ENCODE measurements at places on chromosomes 2 and 18.
A peak's percentile ranks its signal among the peaks of the same experiment; 100 is the strongest.

GRCh38 chr2:3491306-3491705 lies 28.0 kb downstream of the ADI1 start:
- DNase-seq, result no peak

DNA sequence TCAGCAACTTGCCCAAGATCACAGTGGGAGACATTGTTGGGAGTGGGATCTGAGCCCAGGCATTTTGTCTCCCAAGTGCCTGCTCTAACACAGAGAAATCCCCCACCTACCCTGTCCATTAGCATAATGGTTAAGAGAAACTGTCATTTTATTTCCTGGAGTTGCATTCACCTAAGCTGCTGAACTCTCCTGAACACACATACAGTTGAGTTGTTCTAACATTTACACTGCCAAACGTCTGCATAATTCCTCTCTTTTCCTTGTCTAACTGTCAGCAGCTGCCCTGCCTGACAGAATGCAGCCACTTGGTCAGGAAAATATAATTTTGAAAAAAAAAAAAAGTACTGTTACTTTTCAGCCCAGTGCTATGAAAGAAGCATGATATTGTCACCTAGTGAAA lies 396.3 kb upstream of the PIK3C3 start:
- no peak for DNase-seq

DNA sequence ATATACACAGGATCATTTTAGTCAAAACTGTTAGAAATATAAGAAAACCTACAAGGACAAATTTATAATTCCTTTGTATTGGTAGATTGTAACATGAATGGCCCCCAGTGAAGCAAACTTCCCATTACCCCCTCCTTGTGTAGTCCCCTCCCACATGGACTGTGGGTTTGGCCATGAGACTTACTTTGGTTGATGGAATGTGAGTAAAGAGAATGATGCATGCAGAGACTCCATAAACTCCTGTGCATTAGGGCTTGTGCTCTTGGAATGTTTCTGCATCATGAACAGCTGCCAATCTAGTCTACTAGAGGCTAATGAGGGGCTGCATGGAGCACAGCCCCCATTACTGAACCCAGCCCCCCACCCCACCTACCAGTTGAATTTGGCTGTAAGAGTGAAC lies 8.3 kb upstream of the TGFA start:
- DNase-seq, result no peak

- no peak for DNase-seq
Observed at GRCh38 chr2:106183101-106183696, 10.9 kb downstream of the UXS1 start.

- DNase-seq, result no peak
Observed at GRCh38 chr2:127486247-127487058, 39.8 kb downstream of the IWS1 start.

DNA sequence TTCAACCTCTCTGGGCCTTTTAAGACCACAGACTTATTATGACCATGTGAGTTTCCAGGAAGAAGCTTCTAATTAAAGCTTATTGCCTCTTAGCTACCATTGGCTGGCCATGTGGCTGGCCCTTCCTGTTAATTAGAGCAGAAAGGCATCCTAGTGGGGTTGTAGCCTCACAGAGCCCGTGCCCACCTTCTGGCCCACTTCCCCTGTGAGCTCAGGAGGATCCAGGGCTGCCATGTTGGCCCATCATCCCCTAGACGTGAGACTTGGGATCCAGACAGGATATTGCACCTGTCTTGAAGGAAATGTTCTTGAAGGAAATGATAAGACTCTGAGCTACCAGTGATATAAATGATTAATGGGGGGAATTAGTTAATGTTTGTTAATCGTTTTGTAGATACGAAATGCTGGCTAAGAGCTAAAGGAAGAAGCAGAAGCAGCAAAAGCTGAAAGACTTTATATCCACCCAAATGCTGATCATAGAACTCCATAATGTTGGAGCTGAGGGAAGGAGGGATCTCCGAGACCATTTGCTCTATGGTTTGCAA lies 255.4 kb downstream of the CLIP4 start:
- DNase-seq, result no peak

DNA sequence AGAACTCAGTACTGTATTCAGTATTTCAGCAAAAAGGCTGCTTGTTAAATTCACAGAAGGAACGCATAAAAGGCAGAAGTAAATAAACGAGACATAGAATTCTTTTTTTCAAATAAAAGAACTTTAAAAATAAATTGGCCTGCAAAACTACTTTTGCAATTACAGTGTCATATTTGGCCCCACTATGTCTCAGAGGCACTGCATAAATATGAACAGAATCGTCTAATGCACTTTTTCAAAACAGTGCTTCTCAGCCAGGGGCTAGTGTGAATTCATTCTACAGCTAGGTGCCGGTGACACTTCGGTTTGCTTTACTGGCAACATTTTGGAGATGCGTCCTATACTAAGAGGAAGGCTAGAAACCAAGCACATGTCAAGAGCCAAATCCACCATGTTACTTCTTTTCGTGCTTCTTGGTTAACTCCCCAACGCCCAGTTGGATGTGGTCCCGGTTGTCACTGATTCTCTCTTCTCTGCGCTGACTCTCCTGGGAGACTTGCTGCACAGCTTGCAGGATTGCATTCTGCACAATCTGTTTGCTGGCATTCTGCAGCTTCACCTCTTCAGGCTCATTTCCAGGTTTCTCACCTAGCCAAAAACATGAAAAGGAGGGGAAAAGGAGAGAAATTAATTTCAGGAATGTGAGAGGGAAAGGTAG lies 51.8 kb downstream of the AKAIN1 start:
- DNase-seq, result no peak

GRCh38 chr2:113203901-113204519 lies 30.2 kb downstream of the PSD4 start:
- DNase-seq, result peak; percentile 32

- DNase-seq, result no peak
Observed at GRCh38 chr2:100460904-100461530, 9.3 kb upstream of the NMS start.

DNA sequence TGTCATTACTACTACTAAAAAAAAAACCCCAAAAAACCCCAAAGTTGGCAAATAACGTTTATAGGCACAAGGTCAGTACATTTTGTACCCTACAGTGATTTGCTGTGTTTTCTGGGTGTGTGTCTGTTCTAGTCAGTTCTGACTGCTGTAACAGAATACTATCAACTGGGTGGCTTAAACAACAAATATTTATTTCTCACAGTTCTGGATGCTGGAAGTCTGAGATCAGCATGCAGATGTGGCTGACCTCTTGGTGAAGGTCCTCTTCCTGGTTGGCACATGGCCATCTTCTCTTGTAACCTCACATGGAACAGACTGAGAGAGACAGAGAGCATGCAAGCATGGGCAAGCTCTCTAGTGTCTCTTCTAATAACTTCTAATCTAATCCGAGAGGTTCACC lies 103.1 kb downstream of the CERS6 start:
- DNase-seq, result no peak

GRCh38 chr2:133838642-133839365 lies 270.5 kb upstream of the NCKAP5 start:
- no peak for DNase-seq

GRCh38 chr2:34738691-34739090 lies 1139.6 kb upstream of the FAM98A start:
- DNase-seq, result no peak

- DNase-seq, result no peak
Observed at GRCh38 chr2:227153758-227154486, 10.1 kb downstream of the COL4A4 start.

GRCh38 chr2:1283871-1284270 lies 129.4 kb upstream of the TPO start:
- DNase-seq, result no peak

GRCh38 chr2:111222204-111222866 lies 101.6 kb downstream of the BCL2L11 start:
- DNase-seq, result no peak

DNA sequence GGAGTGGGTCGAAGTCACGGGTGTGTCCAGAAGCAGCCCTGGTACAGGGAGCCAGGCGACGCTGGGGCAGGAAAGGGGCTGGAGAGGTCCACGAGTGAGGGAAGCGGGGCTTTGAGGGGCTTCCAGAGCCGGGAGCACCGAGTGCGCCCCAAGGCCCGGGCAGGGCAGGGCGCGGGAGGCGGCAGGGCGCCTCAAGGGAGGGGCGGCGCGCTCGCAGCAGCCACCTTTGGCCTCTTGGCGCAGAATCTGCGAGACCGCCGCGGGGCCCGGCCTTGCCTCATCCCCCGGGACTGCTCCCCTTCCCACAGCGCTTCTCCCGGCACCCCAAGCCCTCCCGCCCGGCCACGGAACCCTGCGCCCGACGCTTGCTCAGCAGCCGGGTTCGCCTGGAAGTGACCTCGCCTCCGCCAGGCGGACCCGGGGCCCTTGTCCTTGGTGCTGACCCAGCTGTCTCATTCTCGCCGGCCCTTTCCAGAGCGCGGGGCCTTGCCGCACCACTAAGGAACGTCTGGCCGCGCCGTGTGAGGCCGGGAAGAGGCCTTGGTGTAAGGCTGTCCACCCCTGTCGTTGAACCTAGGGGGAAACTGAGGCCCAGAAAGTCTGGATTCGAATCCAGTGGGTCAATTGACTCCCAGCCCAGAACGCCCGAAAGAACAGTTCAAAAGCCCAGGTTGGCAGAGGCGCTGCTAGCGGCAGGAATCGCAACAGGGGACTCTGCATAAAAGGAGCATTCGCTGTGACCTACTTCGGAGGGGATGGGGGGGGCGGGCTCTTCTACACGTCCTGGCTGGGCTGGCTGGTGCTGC lies 584 bp upstream of the DNER start:
- DNase-seq, result peak; percentile 28

- no peak for DNase-seq
Observed at GRCh38 chr2:157920736-157921135, 44.6 kb upstream of the ACVR1 start.

DNA sequence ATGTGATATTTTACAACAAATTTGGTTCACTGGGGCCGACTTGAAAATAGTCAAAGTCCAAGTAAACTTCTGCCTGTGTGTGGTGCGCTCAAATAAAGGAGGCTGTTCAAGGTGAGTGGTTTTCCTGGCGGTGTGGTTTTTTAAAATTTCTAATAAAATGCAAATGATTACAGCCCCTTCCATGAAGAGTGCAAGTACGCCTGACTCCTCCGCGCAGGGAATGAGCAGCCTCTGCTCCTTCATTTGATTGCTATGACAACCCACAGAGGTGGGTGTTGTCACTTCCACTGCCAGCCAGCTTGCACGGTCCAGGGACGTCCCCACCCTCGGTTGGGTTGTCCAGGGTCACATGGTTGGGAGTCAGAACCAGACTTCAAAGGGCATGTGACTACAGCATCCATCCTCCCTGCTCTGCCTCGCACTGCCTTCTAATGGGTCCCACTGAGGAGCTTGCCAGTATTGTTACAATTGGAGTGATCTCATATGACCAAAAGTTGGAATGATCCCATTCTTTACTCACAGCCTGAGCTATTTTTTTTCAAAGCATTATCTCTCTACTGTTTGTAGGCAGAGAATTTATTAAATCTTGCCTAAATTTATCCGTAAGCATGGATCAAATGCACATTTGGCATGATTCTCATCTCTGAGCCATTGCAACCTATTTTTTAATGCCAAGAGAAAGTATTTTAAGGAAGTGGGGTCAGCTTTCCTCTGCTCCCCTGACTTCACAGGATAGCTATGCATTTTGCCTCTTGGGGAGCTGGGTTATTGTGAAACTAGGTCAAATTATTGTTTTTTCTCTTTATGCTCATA lies 121.3 kb downstream of the AGAP1 start:
- peak; percentile 50 for DNase-seq

DNA sequence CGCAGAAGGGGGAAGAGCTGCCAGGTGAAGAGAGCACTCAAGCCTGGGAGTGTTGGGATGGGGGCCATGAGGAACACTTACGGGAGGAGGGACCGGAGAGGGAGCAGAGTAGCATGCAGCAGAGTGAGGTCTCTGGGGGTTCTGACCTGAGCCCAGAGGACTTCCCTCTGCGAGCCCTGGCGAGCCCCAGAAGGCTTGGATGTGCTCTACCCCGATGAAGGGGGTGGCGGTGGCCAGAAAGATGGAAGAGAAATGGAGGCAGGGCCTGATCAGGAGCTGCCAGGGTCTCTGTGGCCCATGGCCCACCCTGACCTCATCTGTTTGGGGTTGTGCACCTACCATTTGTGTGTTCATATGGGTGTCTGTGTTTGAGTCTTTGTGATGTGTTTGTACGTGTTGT lies 42.0 kb downstream of the CROCC2 start:
- no peak for DNase-seq

DNA sequence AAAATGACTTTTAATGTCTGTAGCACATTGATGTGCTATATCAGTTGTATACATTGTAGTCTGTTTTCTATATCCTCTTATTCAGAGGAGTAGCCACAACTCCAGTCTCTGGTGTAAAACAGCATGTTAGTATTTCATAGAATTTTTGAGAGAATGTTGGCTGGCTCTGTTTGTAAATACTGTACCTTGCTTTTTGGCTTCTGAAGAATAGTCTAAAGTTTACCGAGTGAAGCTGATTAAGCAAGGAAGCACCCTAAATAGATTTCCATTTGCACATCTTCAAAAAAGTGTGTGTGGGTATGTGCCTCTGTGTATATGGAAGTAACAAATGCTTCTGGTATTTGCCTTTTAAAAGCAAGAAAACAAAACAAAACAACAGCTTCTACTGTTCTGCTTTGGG lies 50.5 kb downstream of the MAP4K4 start:
- DNase-seq, result no peak

GRCh38 chr18:40904295-40904694 lies 1050.7 kb upstream of the PIK3C3 start:
- DNase-seq, result no peak

DNA sequence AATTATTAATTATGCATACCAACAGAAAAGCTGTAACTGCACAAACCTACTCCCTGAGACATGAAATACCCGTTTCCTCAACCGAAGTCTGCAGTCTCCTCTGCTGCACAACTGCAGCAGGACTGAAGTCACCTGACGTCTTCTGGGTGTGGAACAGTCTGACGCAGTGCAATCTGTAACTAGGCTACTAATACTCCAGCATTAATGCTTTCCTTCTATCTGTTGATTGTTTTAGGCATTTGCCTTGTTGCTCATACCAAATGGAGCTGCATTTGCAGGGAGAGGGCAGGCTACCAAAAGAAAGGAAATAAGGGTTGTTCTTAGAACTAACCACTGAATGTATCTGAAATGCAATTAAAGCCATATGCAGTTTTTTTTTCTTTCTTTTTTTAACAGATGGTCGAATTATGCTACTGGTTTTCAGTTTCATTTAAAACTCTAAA lies 40.1 kb downstream of the RTN4 start:
- peak; percentile 22 for DNase-seq

GRCh38 chr18:12046751-12047335 lies 46.8 kb upstream of the ANKRD62 start:
- no peak for DNase-seq

GRCh38 chr2:10089565-10090190 lies 9.5 kb upstream of the CYS1 start:
- no peak for DNase-seq

DNA sequence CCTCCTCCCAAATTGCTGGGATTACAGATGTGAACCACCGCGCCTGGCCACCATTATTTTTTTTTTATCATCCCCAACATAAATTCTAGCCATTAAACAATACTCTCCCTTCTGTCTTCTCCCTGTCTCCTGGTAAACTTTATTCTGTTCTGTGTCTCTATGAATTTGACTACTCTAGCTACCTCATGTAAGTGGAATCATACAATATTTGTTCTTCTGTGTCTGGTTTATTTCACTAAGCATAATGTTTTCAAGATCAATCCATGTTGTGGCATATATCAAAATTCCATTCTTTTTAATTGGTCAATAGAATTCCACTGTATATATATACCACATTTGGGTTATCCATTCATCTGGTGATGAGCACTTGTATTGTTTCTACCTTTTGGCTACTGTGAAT lies 71.6 kb downstream of the MCFD2 start:
- DNase-seq, result no peak

Measured in GM04504 (cell line).